H9 (cell line): ENCODE measurements at places on chromosomes 2 and 18. TPM values are rescaled to one million over a fixed set of nuclear protein-coding genes. Genes with fewer than 3 reads are reported as not detected.

DNA sequence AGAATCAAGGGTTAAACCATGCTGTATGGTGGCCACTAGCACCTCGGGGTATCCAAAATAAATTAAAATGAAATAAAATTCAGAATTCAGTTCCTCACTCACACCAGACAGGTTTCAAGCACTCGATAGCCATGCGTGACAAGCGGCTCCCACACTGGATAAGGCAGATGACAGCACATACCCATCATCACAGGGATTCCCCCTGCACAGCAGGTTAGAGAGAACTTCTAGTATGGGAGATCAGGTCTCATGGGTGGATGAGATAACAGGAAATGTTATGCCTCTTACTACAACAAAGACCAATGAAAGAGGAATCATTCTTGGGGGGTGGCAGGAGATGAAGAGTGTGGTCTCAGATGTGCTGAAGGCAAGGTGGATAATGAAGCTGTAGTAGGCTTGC, 121.9 kb upstream of the ACAA2 start:
- H3K36me3 ChIP-seq, result no peaks in the 10 kb centered on the region
- DNase-seq, result no peak
- no peak overlapping the region for H3K27ac ChIP-seq
- no peaks in the 10 kb centered on the region for H3K4me1 ChIP-seq

DNA sequence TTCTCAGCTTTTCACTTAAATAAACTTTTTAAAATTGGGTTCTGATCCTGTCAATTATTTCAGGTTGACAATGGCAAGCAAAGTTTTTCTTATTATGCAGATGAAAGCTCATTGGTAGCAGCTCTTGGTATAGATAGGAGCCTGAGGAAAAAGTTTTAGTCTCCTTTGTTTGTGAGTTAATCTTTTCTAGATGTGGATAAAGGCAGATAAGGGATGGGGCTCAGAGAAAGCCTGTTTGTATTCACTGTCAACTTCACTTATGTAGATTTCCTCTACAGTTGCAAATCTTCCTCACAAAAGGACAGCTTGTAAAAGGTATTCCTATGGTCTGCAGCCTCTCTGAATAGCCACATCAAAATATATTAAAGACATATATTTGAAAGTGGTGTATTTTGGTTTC, 224.5 kb upstream of the SPOPL start:
- peaks cover 2% of the 10 kb centered on the region; the same call in 1 of the 2 replicates for H3K36me3 ChIP-seq
- H3K27ac ChIP-seq, result peak overlapping the region; percentile 32
- H3K27me3 ChIP-seq, result no peaks in the 10 kb centered on the region
- no peak overlapping the region for H3K4me3 ChIP-seq
- DNase-seq, result no peak

- no peaks in the 10 kb centered on the region for H3K27me3 ChIP-seq
- DNase-seq, result no peak
- H3K36me3 ChIP-seq, result no peaks in the 10 kb centered on the region
These were observed 211.4 kb upstream of the SALL3 start for GRCh38 chr18:78768221-78768620.

GYPC gene
- total RNA-seq, result 13.6 and 14.0 TPM in 2 replicates

DNA sequence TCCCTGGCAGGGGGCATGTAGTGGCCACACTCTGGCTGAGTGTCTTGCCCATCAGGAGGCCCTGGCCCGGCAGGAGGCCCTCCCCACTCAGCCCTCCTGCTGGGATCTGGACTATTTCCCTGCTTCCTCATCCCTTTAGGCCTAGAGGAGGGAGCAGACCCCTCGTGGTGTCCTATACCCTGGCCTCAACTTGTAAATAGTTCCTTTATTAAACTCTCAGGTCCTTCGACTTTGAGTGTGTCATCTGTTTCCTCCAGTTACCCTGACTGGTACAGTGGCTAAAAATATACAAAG, 166.7 kb upstream of the GLI2 start:
- no peak overlapping the region for H3K4me3 ChIP-seq
- no peak overlapping the region for H3K27ac ChIP-seq
- no peaks in the 10 kb centered on the region for H3K4me1 ChIP-seq

- no peak for DNase-seq
- no peaks in the 10 kb centered on the region; the same call in 1 of the 2 replicates for H3K4me1 ChIP-seq
- no peak overlapping the region for H3K4me3 ChIP-seq
- peaks cover 5% of the 10 kb centered on the region for H3K36me3 ChIP-seq
- H3K27me3 ChIP-seq, result no peaks in the 10 kb centered on the region
These were observed 46.3 kb downstream of the SH3RF3 start for GRCh38 chr2:109175350-109175678.

C2orf15 gene
- total RNA-seq, result 5.6 and 6.2 TPM in 2 replicates

GPR35 gene
- total RNA-seq, result 0.66 and 1.4 TPM in 2 replicates

- H3K4me3 ChIP-seq, result no peak overlapping the region
- no peak overlapping the region for H3K27ac ChIP-seq
- no peaks in the 10 kb centered on the region for H3K27me3 ChIP-seq
- DNase-seq, result no peak
These were observed 14.1 kb downstream of the MFF start for GRCh38 chr2:227339098-227339599.

FRZB gene
- total RNA-seq, result 1.1 and 1.3 TPM in 2 replicates

C18orf54 gene
- 21.6 and 23.2 TPM in 2 replicates for total RNA-seq

GRCh38 chr2:241595600-241596140, 37.1 kb downstream of the BOK start:
- H3K4me3 ChIP-seq, result no peak overlapping the region
- H3K27ac ChIP-seq, result no peak overlapping the region
- peak; percentile 79 for DNase-seq
- H3K36me3 ChIP-seq, result peaks cover 48% of the 10 kb centered on the region
- H3K27me3 ChIP-seq, result no peaks in the 10 kb centered on the region
- H3K4me1 ChIP-seq, result no peaks in the 10 kb centered on the region

- H3K27ac ChIP-seq, result no peak overlapping the region
- H3K27me3 ChIP-seq, result no peaks in the 10 kb centered on the region
- no peaks in the 10 kb centered on the region for H3K36me3 ChIP-seq
- no peaks in the 10 kb centered on the region for H3K4me1 ChIP-seq
These were observed 551.4 kb downstream of the NRXN1 start for GRCh38 chr2:50480507-50480906.

DNA sequence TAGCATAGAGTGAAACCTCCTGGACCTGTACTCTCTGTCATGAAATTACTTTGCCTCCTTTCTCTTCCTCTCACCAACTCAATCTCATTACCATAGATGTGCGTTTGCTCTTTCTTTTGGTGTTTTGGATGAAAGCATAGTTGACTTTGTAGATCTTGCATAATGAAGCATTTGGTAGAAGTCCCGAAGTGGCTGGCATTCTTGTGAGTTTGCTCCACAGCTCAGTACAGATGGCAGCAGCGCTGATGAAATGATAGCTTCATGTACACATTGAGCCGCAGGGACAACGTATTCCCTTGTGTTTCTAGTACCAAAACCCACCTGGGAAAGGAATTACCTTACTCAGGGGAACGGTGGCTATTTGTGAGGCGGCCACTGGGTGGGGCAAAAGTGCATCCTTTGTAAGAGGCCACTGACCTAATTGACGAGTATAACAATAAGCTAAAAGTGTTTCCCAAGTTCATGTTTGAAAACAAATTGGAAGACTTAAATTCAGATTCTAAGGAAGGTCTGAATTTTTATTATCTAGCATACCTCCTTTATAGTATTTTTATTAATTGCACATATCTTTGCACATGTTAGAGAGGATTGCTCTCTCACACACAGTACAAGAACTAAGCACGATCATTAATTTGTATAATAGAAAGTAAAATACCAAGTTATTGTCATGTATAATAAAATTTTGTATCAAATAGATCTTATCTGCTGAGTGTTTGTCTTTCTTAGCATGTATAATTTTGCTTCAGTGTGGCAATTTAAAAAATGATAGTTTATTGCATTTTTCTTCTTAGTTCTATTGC, 25.4 kb upstream of the CDH7 start:
- peak; percentile 75 for DNase-seq
- no peaks in the 10 kb centered on the region; the same call in 1 of the 2 replicates for H3K4me1 ChIP-seq
- no peaks in the 10 kb centered on the region for H3K36me3 ChIP-seq
- H3K4me3 ChIP-seq, result no peak overlapping the region
- H3K27me3 ChIP-seq, result no peaks in the 10 kb centered on the region

SLC23A3 gene
- total RNA-seq, result 1.2 and 1.9 TPM in 2 replicates

SIX3 gene
- 0.35 and 0.55 TPM in 2 replicates for total RNA-seq

GRCh38 chr2:121707920-121708361, 28.7 kb downstream of the NIFK start:
- no peak for DNase-seq
- H3K27me3 ChIP-seq, result no peaks in the 10 kb centered on the region
- H3K27ac ChIP-seq, result no peak overlapping the region
- H3K4me1 ChIP-seq, result no peaks in the 10 kb centered on the region; the same call in 1 of the 2 replicates
- H3K36me3 ChIP-seq, result no peaks in the 10 kb centered on the region
- H3K4me3 ChIP-seq, result no peak overlapping the region

DNA sequence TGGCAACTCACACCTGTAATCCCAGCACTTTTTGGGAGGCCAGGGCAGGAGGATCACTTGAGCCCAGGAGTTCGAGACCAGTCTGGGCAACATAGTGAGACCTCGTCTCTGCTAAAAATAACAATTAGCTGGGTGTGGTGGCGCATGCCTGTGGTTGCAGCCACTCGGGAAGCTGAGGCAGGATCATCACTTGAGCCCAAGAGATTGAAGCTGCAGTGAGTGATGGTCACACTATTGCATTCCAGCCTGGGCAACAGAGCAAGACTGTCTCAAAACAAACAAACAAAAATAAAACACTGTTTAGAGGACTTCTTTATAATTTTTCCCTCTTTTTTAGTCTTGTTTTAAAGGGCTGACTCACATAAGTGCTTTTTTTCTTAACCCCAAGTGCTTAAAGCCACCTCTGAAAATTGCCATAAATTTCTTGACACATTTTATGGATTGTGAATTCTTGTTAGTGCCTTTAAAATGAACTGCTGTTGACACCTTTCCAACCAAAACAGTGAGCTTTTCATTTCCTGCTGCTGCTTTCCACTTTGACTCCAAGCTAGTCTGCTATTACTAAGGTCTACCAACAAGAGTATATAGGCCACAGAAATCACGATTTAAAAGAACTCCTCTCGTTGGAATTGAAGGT, 41.7 kb downstream of the CYP20A1 start:
- H3K27me3 ChIP-seq, result no peaks in the 10 kb centered on the region
- H3K27ac ChIP-seq, result no peak overlapping the region
- H3K4me1 ChIP-seq, result no peaks in the 10 kb centered on the region
- no peak overlapping the region for H3K4me3 ChIP-seq
- peaks cover 49% of the 10 kb centered on the region for H3K36me3 ChIP-seq
- DNase-seq, result no peak

FBXO15 gene
- total RNA-seq, result 0.39 and 0.48 TPM in 2 replicates

MLPH gene
- 3.4 TPM in 2 replicates for total RNA-seq

SLC16A14 gene
- 0.61 and 1.1 TPM in 2 replicates for total RNA-seq

DNA sequence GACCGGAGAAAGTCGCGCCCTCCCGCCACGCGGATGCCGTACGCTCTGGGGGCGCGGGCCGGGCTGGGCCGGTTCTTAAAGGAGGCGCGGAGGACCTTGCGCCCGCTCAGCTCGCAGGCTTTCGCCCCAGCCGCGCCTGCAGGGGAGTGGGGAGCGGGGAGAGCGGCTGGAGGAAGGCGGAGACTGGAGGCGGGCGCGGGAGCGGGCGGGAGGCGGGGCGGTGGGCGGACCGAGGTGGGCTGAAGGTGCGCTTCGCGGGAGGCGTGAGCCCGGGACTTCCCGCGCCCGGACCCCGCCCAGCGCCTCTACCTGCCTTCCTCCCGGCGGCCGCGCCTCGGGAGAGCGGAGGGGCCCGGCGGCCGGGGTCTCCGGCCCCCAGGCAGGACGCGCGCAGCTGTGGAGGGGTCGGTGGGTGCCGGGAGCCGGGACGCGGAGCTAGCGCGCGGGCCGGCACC, at the start of gene ADRA2B:
ADRA2B (minus strand) TSS at position 148 of the 455 bp plus-strand sequence. CDS start 422 bp downstream, outside the sequence.
- no peaks in the 10 kb centered on the region for H3K4me1 ChIP-seq
- H3K27me3 ChIP-seq, result no peaks in the 10 kb centered on the region; the same call in 1 of the 2 replicates
- H3K27ac ChIP-seq, result no peak within 1 kb of the TSS
- DNase-seq, result peak; percentile 90
- H3K36me3 ChIP-seq, result no peaks in the 10 kb centered on the region
- H3K4me3 ChIP-seq, result peak within 1 kb of the TSS; percentile 64

DNA sequence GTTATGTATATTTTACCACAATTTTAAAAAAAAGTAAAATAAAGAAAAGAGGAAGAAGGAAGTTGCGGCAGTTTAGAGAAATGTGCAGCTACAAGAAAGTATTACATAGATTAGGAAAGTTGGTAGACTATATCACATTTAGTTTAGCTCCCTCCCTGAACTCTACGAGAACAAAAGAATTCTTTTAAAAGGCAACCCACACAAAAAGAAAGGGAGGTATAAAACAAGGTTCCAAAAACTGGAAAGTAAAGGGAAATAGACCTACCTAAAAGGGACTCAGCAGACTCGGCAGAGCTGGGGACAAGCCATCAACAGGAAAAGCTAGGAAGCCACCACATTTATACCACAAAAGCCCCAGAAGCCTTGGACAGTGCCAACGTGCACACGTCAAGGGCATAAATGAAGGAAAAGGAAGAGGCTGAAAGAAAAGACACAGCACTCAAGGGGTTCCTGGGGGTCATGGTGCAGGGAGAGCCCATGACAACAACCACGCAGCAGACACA, 9.1 kb downstream of the TMEM127 start:
- peaks cover 33% of the 10 kb centered on the region for H3K36me3 ChIP-seq
- H3K4me3 ChIP-seq, result no peak overlapping the region
- no peak overlapping the region for H3K27ac ChIP-seq
- no peaks in the 10 kb centered on the region for H3K27me3 ChIP-seq

DYSF gene
- 4.8 and 5.5 TPM in 2 replicates for total RNA-seq

HOXD8 gene
- not detected in 2 replicates for total RNA-seq

DNA sequence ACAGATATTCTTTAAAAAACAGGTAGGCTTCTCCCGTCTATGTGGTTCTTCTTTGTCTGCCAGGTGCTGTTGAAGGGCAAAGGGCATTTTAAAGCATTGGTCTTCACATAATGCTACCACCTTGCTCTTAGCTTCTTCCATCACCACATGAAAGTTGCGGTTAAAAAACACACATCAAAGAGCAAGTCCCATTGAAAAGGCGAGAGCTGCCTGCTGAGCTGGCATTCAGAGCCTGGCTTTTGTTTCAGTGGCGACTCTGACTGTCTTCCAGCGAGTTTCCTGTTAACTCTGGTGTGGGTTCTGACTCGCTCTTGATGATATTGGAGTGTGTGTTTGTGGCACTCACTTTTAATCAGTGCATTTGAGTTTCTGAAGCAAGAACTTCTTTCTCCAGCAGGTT, 624.9 kb upstream of the FANCL start:
- H3K4me3 ChIP-seq, result peak overlapping the region; percentile 16; the same call in 1 of the 2 replicates
- no peaks in the 10 kb centered on the region for H3K27me3 ChIP-seq
- no peaks in the 10 kb centered on the region for H3K36me3 ChIP-seq
- peak; percentile 82 for DNase-seq
- H3K27ac ChIP-seq, result no peak overlapping the region

GRCh38 chr2:202841090-202841867, 30.3 kb downstream of the ICA1L start:
- no peak overlapping the region for H3K4me3 ChIP-seq
- no peaks in the 10 kb centered on the region for H3K27me3 ChIP-seq
- H3K36me3 ChIP-seq, result no peaks in the 10 kb centered on the region
- no peaks in the 10 kb centered on the region for H3K4me1 ChIP-seq
- H3K27ac ChIP-seq, result no peak overlapping the region

- H3K36me3 ChIP-seq, result no peaks in the 10 kb centered on the region
- H3K4me3 ChIP-seq, result no peak overlapping the region
- H3K27ac ChIP-seq, result no peak overlapping the region
- no peaks in the 10 kb centered on the region for H3K27me3 ChIP-seq
- no peak for DNase-seq
- H3K4me1 ChIP-seq, result no peaks in the 10 kb centered on the region
These were observed 806.4 kb upstream of the FANCL start for GRCh38 chr2:59047373-59047995.
